ENCODE measurements at places on chromosomes 4 and X. TPM values are rescaled to one million over a fixed set of nuclear protein-coding genes. Genes with fewer than 3 reads are reported as not detected.

- DNase-seq = no peak
- H3K4me1 ChIP-seq = peaks cover 4% of the 10 kb centered on the region
- peaks cover 5% of the 10 kb centered on the region for H3K27me3 ChIP-seq
- H3K4me3 ChIP-seq = no peak overlapping the region
These were observed 544.6 kb upstream of the HS3ST1 start for GRCh38 chr4:11973270-11973669.

DNA sequence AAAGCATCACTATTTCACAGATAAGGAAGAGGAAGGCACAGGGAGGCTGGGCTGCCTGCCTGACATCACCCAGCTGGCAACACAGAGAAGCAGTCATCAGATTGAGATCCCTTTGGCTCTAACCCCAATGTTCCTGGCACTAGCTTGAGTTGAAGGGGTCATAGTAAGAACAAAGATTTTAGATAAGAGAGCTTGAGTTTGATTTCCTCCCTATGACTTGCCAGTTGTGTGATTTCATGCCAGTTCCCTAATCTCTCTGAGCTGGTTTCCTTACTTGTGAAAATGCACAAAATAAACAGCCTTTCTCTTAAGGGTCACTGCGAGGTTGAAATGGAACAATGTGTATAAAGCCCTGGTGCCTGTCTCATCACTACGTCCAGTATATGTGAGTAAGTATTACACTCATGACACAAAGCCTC is 475.4 kb upstream of the HS3ST1 start:
- H3K4me1 ChIP-seq = peaks cover 21% of the 10 kb centered on the region
- no peaks in the 10 kb centered on the region for H3K27me3 ChIP-seq
- no peaks in the 10 kb centered on the region for H3K36me3 ChIP-seq
- H3K4me3 ChIP-seq = no peak overlapping the region

DNA sequence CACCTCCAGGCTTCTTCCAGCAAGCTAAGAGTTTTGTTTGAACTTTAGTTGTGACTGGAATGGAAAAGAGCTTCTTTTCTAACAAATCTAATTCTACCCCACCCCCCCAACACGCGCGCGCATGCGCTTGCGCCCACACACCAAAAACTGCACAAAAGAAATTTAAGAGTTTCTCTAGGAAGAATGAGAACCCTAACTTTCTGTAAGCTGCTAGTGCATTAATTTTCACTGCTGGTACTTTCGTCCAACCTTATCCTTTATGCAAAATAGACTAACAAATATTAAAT is 9.0 kb upstream of the INTU start:
- H3K4me3 ChIP-seq = peak overlapping the region; percentile 77
- no peak overlapping the region for H3K27ac ChIP-seq
- no peaks in the 10 kb centered on the region for H3K36me3 ChIP-seq
- DNase-seq = no peak
- peaks cover 83% of the 10 kb centered on the region for H3K27me3 ChIP-seq

GRCh38 chr4:11503166-11503565 is 74.5 kb upstream of the HS3ST1 start:
- no peak for DNase-seq
- H3K27me3 ChIP-seq = no peaks in the 10 kb centered on the region
- no peak overlapping the region for H3K4me3 ChIP-seq
- H3K36me3 ChIP-seq = peaks cover 2% of the 10 kb centered on the region
- peaks cover 19% of the 10 kb centered on the region for H3K4me1 ChIP-seq
- no peak overlapping the region for H3K27ac ChIP-seq

DNA sequence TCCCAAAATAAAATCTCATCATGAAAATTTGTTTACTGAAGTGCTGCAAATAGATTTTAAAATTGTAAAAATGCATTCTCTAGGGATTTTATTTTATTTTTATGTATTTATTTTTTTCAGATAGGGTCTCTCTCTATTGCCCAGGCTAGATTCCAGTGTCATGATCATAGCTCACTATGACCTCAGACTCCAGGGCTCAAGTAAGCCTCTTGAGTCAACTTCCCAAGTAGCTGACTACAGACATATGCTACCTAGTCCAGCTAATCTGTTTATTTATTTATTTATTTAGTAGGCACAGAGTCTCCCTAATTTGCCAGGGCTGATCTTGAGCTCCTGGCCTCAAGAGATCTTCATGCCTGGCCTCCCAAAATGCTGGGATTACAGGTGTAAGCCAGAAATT is 317.7 kb upstream of the ANXA10 start:
- H3K4me1 ChIP-seq = no peaks in the 10 kb centered on the region
- DNase-seq = no peak
- no peaks in the 10 kb centered on the region for H3K27me3 ChIP-seq
- no peaks in the 10 kb centered on the region for H3K36me3 ChIP-seq
- H3K4me3 ChIP-seq = no peak overlapping the region

GRCh38 chr4:150768497-150768896 is 186.5 kb downstream of the MAB21L2 start:
- H3K27me3 ChIP-seq = no peaks in the 10 kb centered on the region
- H3K36me3 ChIP-seq = peaks cover 25% of the 10 kb centered on the region
- H3K4me3 ChIP-seq = no peak overlapping the region
- H3K27ac ChIP-seq = no peak overlapping the region
- no peak for DNase-seq

- no peak overlapping the region for H3K27ac ChIP-seq
- H3K36me3 ChIP-seq = no peaks in the 10 kb centered on the region
- DNase-seq = no peak
- no peak overlapping the region for H3K4me3 ChIP-seq
These were observed 9.4 kb downstream of the TMEM271 start for GRCh38 chr4:566508-567295.

GRCh38 chr4:83318666-83319065 is 16.0 kb downstream of the HPSE start:
- H3K27me3 ChIP-seq = no peaks in the 10 kb centered on the region
- H3K4me1 ChIP-seq = no peaks in the 10 kb centered on the region
- no peaks in the 10 kb centered on the region for H3K36me3 ChIP-seq
- no peak overlapping the region for H3K4me3 ChIP-seq

ZNF41 gene
- 6.4 TPM for total RNA-seq

Data from mesothelial cell of epicardium (in vitro differentiated cells).